Activated naive CD8-positive, alpha-beta T cell treated with anti-CD3 and anti-CD28 coated beads, Interleukin-2, amount 50 U/mL, for 16 hours (primary cell): ENCODE measurements at places on chromosomes 13 and 19.

DNA sequence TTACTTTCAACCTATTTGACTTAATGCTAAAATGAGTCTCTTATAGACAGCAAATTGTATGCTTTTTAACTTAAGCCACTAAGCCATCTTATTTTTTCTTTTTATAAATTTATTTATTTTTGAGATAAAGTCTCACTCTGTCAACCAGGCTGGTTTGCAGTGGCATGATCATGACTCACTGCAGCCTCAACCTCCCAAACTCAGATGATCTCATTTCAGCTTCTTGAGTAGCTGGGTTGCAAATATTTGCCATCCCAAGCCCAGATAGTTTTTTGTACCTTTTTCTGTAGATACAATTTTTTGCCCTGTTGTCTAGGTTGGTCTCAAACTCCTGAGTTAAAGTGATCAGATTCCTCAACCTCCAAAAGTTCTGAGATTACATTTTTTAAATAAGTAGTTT is 27.1 kb downstream of the ZNF714 start:
- DNase-seq, result no peak

DNA sequence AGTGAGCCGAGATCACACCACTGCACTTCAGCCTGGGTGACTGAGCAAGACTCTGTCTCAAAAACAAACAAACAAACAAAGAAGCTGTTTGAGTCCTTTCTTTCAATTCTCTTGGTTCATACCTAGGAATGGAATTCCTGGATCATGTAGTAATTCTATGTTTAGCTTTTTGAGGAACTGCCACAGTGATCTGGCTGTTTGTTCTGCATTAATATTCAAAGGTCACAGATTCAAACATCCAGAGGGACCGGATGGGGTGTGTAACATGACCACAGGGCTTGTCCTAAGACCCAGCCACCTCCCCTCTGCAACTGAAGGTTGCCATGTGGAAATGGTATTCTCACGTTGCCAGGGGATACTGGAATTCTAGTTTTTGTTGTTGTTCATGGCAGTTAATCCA is 10.2 kb downstream of the COLGALT1 start:
- DNase-seq, result no peak

- DNase-seq, result peak; percentile 60
Observed at GRCh38 chr13:112587764-112588489, at the start of gene TUBGCP3. Gene TUBGCP3, minus strand, starts transcription at chr13:112588153. Its CDS starts 173 bp downstream, at chr13:112587980.

GRCh38 chr13:91644806-91645205 is 246.4 kb downstream of the GPC5 start:
- DNase-seq, result no peak

- DNase-seq, result no peak
Observed at GRCh38 chr13:21826214-21827015, 155.5 kb downstream of the FGF9 start.

DNA sequence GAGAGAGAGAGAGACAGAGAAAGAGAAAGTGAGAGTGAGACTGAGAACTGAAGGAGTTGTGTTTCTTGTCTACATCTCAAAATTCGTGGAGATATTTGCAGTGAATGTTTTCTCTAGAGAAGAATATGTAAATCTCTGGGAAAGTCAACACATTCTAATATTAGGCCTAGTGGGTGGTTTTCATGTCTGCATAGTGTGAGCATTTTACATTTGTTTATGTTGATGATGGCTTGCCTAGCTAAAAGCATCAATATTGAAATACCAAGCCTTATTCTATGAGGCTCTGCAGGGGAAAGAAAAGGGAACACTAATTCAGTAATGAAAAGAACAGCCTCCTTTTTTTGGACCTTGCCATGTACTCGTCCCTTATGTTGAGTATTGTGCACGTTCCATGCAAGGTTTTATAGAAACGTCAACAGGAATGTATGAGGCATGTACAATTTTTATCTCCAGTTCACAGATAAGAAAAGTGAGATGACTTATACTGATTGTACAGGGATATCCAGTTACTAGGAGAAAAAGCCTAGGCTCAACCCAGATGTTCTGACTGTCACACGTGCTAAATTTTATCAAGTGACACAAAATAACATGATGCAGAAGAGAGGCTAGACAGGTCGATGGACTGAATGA is 1288.9 kb upstream of the SLC10A2 start:
- no peak for DNase-seq

- DNase-seq, result no peak
Observed at GRCh38 chr19:55208880-55209692, at the start of gene PTPRH. Gene PTPRH, minus strand, starts transcription at chr19:55209501. Its CDS starts 68 bp downstream, at chr19:55209433.

DNA sequence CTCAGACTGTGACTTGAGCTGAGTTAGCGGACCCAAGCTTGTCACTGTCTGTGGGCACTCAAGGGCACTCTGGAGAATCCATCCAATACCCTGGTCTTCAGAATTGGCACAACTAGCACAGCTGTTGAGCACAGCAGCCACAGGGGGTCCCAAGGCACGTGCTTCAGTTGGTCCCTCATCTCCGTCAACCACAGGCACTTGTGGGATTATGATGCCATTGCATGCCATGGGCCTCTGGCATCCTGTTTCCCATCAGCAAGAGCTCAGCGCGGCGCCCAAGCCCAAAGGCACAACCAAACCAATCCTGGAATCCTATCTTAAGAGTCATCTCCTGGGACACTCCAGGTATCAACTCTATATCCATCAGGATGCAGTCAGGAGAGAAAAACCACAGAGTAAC is 3.7 kb upstream of the B3GNT8 start:
- no peak for DNase-seq

GRCh38 chr13:110340812-110341444 is 33.8 kb downstream of the COL4A2 start:
- DNase-seq, result peak; percentile 42

GRCh38 chr19:8915997-8916396 is 83.8 kb downstream of the MBD3L1 start:
- no peak for DNase-seq

DNA sequence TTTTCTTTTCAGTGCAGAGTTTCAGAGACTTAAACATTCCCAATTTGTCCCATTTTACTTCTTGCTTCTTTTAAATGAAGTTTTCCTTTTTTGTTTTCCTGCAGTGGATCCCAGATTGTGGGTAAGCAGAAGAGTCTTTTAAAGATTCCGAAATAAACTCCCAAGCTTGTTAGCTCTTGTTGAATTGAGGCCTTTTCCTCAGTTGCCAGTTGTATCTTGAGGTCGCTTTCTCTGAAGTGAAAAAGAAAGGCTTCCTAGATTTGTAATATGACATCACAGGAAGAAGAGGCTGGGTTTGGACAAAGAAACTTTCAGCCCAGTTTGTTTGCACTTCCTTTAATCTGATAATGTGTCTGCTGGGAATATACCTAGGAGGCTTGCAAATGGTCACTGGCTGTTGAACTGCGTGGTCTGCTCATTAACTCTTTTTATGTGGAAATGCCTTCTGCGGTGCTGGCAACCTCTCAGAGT is at the start of gene LPAR6:
Gene LPAR6, minus strand, starts transcription at position 233 of the 471 bp plus-strand sequence. CDS start 690 bp downstream, outside the sequence.
- no peak for DNase-seq

- DNase-seq, result no peak
Observed at GRCh38 chr19:5933391-5934068, 19.5 kb downstream of the CAPS start.

- no peak for DNase-seq
Observed at GRCh38 chr13:24244802-24245201, 64.6 kb upstream of the C1QTNF9 start.

DNA sequence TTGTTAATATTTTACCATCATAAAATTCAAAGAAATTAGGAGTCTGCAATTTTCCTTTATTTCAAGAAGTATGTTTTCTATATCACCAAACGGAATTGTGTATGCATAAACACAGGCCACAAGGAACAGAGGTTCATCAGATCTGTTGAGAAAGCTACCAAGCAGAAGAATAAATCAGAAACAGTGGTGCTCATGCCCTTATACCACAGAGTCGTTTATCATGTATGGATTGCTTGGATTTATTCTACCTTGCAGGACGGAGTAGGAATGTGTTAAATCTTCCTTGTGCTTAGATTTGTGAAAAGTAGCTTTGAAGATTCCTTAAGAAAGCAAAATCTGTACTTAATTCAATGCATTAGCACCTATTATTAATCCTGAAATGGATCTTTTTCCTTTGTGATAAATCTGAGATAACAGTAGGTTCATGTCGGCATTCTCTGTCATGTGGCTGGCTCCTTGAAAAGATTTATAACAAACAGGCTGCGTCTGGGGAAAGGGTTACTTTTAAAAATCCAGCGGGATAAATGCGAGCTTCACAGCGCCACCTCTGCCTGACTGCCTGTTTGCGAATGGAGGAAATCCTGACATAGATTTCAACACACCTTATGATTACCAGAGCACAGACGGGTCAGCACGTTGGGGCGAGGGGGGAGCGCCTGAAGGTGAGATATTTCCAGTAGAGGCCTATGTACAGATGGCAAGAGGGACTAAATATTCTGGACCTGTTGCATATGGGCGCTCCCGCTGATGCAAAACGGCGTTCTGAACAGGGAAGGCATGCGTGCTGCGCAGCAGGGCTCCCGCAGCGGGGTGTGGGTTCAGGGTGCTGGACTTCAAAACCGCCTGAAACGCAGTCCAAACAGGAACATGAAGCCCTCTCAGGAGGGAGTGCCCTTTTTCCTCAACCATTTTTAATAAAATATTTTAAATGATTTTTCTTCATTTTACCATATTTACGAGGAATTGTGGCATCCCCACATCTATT is 445.5 kb upstream of the SGCG start:
- DNase-seq, result no peak

- DNase-seq, result no peak
Observed at GRCh38 chr13:51416107-51416506, 36.7 kb downstream of the INTS6 start.

DNA sequence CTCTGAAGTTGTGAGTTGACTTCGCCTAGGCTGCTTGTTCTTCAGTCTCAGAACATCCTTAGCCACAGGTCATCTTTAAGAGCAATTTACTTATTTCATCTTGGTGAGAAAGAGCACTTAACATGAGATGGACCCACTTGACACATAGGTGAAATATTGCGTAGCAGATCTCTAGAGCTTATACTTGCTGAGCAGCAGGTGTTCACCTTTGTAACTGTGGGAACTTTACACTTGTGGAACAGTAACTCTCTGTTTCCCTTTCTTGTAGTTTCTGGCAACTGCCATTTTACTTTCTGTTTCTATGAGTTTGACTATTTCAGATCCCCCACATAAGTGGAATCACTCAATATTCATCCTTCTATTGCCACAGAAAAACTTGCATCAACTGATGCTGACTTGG is 95.7 kb downstream of the SLC10A2 start:
- no peak for DNase-seq

DNA sequence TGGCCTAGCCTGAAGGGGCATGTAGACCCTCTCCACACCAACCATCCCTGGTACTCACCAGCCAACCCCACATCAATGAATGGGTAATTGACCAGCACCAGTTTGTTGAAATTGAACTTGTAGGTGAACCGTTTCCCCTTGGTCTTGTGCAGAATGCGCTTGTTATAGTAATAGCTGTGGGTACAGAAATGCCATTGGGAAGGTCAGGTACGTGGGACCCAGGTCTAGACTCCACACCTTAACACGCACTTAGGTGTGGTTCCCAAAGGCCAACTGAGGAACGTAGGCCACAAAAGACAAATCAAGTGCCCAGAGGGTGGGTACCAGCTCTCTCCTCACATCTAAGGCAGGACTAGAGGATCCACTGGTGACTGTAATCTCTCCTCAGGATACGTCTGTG is 5.2 kb downstream of the ERF start:
- DNase-seq, result no peak

DNA sequence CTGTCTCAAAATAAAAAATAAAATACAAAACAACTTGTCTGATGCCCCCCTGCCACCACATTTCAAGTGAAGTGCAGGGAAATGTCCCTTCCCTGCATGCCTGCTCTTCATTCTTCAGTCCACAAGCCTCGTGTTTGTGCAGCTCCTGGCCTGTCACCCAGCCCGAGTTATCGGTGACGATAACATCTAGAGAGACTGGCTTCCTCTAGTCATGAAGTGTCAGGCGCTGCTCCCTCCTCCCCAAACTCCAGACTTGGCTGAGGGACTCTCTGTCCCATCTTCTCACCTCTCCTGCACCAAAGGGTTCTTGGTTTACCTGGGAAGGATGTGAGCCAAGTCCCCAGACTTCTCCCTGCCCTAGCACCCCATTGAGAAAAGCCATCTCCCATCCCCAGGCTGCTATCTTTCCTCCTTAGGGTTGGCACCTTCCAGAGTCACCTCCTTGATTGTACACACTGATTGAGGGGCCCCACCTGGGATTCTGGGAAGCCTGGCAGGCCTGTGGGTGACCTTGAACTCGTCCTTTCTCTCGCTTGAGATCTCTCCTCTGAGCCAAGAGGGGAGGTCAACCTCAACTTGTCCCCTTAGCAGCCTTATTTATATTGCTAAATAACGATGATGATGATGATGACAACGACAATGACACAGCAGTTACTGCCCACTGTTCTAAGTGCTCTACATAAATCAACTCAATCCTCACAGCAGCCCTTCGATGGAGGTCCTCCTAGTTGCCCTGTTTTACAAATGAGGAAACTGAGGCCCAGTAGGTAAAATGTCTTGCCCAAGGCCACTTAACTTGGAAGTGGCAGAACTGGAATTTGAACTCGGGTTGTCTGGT is 13.1 kb upstream of the PLAUR start:
- DNase-seq, result no peak

GRCh38 chr19:48925240-48925843 is 8.2 kb upstream of the DHDH start:
- no peak for DNase-seq

GRCh38 chr13:45496942-45497341 is 32.2 kb downstream of the COG3 start:
- DNase-seq, result no peak

GRCh38 chr13:23748109-23748990 is 140.8 kb downstream of the MIPEP start:
- no peak for DNase-seq

- no peak for DNase-seq
Observed at GRCh38 chr19:50417111-50418081, 1.3 kb upstream of the SPIB start.

GRCh38 chr19:35714601-35715354 is 3.0 kb upstream of the KMT2B start:
- DNase-seq, result no peak

GRCh38 chr13:44609137-44609536 is 33.0 kb upstream of the TSC22D1 start:
- DNase-seq, result no peak

DNA sequence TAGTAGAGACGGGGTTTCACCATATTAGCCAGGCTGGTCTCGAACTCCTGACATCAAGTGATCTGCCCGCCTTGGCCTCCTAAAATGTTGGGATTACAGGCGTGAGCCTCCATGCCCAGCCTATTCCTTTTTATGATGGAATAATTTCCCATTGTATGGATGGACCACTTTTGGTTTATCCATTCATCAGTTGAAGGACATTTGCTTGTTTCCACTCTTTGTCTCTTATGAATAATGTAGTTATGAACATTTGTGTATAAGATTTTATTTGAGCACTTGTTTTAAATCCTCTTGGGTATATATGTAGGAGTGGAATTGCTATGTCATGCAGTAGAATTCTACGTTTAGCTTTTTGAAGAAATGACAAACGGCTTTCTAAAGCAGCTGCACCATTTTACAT is 23.3 kb downstream of the FBXO27 start:
- DNase-seq, result no peak

DNA sequence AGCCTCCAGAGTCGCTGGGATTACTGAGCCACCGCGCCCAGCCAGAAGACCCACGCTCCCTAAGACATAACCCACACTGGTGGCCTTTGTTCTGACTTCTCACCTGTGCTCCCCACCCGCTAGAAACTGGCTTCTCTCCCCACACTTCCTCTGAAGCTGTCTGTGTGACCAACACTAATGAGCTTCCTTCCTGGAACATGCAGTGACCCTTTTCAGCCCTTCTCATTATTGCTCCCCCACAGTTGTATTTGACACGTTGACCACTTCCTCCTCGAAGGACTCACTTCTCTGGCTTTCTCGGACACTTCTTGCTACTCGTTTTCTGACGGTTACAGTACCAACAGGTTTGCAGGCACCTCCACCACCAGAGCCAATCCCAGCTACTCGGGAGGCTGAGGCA is 10.9 kb downstream of the NCR1 start:
- no peak for DNase-seq
